ENCODE measurements at places on chromosomes 13 and 19.

GRCh38 chr13:51066091-51066831 is 44.8 kb downstream of the C13orf42 start:
- DNase-seq, result no peak

DNA sequence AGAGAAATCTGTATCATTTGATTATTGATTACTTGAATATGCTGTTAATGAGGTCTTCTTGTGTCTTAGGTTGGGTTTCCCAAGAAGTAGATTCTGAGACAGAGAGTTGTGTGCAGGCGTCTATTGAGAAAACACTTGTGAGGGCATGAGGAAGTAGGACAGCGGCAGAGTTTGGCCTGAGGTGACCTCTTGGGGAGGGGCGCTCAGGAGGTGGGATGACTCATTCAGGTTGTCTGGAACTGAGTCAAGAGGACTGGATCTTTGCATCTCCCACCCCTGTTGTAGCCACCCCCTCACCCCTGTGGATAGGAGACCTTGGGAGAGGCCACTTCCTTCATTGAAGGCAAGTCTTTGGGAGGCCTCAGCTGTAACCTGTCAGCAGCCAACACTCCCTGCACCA is 35.2 kb upstream of the WDFY2 start:
- DNase-seq, result no peak

- DNase-seq, result no peak
These were observed 41.7 kb downstream of the RUBCNL start for GRCh38 chr13:46345398-46345797.

DNA sequence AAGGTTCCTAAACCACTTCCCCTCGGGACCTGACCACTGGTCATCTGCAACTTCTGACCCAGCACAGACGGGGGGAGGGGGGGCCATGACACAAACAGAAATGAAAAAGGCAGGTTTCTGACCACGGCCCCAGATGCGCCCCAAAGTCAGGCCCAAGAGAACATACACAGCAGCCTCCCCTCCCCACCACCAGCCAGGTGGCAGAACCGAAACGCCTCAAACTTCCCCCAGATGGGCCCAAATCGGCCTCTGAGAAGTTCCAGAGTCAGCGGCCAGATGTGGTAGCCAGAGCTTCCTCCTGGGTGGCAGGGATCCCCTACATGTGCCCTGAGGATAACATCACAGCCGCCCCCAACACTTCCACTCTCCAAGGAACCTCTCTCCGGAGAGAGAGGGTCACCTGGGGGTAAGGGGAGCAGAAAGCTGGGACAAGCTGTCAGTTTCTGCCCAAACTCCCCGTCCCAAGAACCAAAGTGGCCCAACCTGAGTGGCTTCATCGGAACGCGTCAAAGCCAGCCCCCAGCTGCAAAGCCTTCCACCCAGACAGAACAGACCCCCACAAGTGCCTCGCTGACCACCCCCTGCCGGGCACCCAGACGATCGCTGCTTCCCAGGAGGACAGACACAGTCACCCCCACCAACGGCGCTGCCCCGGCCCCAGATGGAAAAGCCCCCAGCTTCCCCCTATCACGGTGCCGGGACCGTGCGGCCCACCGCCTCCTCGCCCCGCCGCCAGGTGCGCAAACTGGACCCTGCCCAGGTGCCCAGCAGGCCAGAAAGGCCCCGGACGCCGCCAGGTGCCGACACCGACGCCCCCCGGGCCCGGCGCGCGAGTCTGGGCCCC is 800 bp downstream of the ELL start:
- DNase-seq, result no peak

DNA sequence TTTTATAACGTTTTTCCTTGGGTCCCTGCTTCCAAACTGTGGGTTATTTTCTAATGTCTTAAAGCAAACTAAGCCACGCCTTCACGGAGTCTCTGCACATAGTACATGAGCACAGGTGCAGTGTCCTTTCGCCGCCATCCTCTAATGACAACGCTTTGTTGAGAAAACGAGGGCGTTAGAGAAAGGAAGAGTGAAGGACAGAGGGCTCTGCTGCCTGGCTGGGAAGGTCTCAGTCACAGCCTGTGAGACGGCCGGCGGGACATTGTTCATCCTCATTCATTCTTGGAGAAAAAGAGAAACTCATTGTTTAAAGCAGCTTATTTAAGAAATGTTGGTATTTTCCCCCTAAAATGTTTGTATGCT is 9.5 kb downstream of the IL17D start:
- DNase-seq, result no peak

DNA sequence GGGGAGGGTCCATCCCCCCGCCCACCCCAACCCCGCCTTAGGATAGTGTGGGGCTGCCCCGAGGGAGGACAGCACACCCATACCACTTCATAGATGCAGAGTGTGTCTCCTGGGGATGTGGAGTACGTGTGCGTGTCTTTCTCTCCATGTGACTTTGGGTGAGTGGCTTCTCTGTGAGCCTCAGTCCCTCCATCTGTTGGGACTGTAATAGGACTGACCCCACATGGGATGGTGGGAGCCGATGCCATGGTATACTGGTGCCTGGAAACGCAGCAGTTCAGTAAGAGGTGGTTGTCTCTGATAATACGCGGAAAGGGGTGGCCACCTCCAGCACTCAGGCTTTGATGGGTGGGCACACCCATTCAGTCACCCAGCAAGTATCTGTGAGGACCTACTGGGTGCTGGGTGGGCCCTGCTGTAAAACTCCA is 816 bp upstream of the PRKD2 start:
- DNase-seq, result no peak

- DNase-seq, result no peak
These were observed 1123.9 kb downstream of the PCDH9 start for GRCh38 chr13:66106246-66106645.

GRCh38 chr19:46241626-46242025 is 12.1 kb downstream of the IGFL1 start:
- no peak for DNase-seq
